ENCODE measurements at places on chromosomes 12 and 14. TPM values are rescaled to one million over a fixed set of nuclear protein-coding genes. Genes with fewer than 3 reads are reported as not detected.

TMEM132D gene
- 10.6 TPM for total RNA-seq

CDKL1 gene
- 15.9 TPM for total RNA-seq

ZFHX2 gene
- total RNA-seq, result 1.6 TPM

HOTAIR gene
- not detected for total RNA-seq
